ENCODE measurements at places on chromosomes 11 and 22. TPM values are rescaled to one million over a fixed set of nuclear protein-coding genes. Genes with fewer than 3 reads are reported as not detected.

The SCGB2A2 gene
- polyA plus RNA-seq, result not detected

The HBG1 gene
- polyA plus RNA-seq, result not detected

The OR8G1 gene
- polyA plus RNA-seq, result not detected

The TEF gene
- polyA plus RNA-seq, result 1.8 TPM

The NPAS4 gene
- polyA plus RNA-seq, result not detected

The TSSK2 gene
- polyA plus RNA-seq, result not detected

The NAALADL1 gene
- 64.4 TPM for polyA plus RNA-seq

The CHRM1 gene
- polyA plus RNA-seq, result not detected

The SLN gene
- not detected for polyA plus RNA-seq

The MN1 gene
- polyA plus RNA-seq, result not detected

The MDK gene
- not detected for polyA plus RNA-seq

The OR10A2 gene
- polyA plus RNA-seq, result not detected

DNA sequence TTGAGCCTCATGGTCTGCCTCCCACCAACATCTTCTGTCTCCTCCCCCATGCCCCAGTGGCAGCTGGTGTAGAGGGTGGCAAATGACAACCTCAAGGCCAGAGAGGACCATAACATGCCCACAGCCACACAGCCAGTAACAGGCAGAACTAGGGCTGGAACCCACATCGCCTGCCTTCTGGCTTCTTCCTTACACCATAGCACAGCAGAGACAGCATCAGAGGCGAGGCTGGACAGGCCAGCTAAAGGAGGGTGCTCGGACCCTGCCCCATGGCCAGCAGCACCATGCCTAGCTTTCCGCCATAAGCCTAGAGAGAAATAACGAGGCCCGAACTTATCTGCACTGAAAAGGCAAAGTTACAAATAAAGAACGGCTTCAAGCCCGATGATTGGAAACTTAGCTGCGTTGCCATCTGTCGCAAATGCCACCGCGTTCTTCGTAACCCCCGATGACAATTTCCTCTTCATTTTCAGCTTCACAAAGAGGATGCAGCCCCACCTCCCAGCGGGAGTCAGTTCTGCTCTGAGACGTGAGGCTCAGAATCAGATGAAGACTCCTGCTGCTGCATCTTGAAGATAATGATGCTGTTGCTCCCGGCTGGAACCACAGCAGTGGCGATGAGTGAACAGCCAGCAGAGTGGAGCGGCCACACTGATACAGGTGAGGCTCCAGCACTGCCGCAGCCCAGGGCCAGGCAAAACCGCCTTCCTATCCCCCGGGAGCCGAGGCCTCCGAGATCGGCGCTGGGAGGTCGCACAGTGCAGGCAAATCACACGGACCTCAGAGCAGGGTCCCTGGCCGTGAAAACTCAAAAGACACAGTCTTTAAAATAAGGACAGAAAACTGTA, 73.8 kb upstream of the RTL6 start:
- no peak for DNase-seq

DNA sequence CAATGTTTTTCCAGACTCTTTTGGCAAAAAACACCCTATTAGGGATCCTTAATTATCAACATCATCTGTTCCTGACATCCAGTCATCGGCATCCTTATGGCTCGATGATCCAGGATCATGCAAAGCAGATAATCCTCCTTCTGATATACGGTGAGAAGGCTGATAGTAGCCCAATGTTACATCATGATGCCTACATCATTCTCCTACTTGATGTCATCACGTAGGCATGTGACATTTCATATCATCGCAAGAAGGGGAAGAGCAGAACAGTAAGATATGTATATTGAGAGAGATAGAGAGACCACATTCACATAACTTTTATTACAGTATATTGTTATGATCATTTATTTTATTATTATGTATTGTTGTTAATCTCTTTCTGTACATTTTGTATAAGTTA, 168.6 kb downstream of the ADAMTS15 start:
- no peak for DNase-seq

- peak; percentile 82 for DNase-seq
These were observed 27.6 kb downstream of the CD5 start for GRCh38 chr11:61129639-61130523.

DNA sequence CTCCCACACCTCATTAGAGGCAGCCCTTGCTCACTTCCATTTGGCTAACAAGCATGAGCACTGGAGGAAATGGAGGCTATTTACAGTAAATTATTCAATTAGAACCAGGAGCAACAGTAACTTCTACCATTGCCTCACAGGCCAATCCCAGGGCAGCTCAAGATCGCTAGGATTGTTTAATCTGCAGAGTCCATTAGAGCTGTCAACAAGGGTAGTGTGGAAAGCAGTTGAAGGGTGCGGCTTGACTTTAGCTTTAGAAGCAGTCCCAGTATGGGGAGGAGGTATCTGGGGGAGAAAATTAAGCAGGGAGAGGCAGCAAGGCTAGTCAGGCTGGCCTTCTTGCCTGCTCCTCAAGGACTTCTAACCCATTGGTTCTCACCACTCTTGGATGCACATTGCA, 38.3 kb upstream of the CYP2R1 start:
- no peak for DNase-seq

DNA sequence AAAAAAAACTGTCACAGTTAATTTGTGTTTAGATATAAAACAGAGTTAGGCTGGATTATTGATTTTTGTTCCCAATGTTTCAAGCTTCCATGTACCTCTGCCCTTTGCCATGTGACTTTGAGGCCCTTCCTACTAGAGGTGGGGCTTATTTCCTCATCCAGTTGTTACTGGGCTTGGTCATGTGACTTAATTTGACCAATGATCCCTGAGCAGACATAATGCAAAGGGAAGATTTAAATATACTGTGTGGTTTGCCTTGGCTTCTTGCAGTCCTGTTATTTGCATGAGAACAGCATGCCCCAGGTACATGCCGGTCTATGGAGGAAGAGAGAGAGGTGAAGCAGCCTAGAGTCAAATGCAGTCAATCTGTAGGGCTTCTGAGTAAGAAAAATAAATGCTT, 347.0 kb downstream of the MIAT start:
- DNase-seq, result no peak

DNA sequence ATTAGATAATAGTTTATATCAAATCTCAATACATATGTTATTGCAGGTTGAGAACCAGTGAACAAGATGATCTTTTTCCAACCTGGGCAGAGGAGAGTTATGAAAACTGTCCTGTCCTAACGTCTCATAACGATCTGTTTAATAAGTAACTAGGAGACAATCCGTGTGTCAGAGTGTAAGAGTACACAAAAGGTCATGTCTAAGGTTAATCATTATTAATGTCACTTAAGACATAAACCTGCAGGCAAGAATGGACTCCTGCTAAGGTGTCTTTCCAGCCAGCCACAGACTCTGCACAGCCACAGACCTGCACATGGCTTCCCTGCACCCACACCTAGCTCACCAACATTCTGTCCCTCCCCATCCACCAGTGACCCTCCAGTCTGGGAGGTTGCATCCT, 10.1 kb downstream of the SLC5A4 start:
- no peak for DNase-seq

DNA sequence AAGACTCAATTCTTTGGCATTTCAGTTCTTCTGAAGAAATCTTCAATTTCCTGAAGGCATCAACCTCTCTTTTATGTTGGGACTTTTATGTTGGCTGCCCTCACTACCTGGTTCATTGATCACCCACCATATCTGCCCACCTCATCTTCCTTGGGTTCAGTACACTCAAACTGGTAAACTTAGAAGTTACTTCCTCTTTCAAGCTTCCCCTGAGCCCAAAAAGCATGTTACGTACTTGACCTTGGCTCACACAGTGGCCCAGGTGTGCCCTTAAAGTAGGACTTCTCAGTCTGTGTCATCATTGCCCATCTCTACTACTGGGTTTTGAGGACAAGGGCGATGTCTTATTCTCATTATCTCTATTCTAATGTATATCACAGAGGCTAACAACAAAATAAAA, 86.1 kb downstream of the GRIA4 start:
- DNase-seq, result no peak

GRCh38 chr11:134460062-134460561, 48.1 kb upstream of the B3GAT1 start:
- DNase-seq, result no peak

DNA sequence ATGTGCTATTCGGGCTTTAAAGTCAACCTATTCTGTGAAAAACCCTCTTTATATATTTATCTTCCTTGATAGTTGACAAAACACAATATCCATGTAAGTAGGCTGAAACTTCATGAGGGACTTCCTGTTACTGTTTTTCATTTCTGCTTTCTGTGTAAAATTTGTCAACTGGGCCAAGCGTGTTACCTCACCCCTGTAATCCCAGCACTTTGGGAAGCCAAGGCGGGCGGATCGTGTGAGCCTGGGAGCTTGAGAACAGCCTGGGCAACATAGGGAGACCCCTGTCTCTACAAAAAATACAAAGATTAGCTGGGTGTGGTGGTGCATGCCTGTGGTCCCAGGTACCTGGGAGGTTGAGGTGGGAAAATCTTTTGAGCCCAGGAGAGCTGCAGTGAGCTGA, 66.5 kb upstream of the SLC25A18 start:
- DNase-seq, result no peak

DNA sequence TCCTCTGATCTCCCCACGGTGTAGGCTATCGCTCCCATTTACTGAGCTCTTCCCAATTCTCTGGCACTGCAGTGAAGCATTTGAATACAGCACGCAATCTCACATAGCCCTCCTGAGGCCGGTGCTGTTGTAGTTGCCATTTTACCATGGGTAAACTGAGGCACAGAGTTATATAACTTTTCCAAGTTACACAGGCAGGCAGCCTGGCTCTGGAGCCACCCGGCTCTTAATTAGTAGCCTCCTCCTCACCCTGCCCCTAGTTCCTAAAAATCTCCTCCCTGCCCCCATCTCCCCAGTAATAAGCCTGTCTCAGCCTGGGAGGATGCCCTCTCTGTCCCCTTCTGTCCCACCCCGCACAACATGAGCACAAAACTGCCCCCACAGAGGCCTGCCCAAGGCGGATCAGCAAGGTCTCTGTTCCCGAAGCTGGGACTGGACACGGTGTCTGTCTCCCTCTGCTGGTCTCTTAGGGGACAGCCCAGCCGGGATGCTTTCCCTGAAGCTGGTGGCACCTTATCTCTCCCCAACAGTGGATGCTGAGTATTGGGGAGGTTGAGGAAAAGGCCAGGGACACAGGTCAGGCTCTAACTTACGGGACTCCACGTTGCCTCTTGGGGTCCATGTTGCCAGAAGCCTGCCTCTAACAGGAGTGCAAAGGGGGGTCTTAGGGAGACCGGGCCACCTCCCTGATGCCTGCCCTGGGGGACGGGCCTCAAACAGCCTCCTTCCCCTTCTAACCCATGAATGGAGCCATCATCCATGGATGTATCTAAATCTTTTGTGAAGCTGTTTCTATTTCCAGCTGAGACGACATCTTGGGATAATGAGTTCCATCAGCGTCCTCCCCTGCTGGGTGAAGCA, 9.1 kb upstream of the CLCF1 start:
- DNase-seq, result peak; percentile 80

DNA sequence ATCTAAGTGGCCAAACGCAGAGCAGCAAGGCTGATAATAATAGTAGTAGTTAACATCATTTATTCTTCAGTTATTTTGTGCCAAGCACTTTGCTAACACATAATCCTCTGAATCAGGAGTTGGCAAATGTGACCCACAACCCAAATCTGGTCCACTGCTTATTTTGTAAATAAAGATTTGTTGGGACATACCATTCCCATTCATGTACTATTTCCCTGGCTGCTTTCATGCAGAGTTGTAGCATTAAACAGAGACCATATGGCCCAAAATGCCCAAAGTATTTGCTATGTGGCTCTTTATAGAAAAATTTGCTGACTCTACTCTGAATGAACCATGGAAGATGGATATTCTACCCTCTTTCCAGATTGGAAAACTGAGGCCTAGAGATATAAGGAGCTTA, 50.3 kb downstream of the COMMD9 start:
- no peak for DNase-seq

- peak; percentile 17 for DNase-seq
These were observed 6.3 kb upstream of the IGLL5 start for GRCh38 chr22:22881116-22882000.

GRCh38 chr11:17331669-17332068, 19.9 kb upstream of the NCR3LG1 start:
- no peak for DNase-seq

DNA sequence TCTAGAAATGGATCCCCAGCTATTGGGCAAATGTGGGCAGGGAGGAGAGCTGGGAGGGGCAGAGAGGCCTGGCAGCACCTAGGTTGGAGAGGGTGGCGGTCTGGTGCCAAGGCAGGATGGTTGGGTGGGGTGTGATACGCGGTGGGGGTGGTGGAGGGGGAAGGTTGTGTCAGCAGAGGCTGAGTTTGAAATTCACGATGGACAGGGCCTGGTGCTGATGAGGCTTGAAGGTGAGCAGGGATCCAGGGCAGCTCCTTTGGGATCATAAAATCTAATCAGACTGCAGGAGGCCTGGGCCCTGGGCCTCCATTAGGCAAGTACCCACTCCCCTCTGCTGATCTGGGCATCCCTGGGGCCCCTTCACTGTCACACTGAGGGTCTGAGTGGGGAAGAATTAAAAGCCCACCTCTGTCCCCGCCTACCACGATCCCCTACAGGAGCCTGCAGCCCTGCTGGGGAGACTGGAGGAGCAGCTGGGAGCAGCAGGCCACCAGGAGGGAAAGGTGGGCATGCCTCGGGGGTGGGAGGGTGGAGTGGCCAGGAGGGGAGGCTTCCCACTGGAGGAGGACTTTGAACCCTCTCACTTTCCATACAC, 24.0 kb downstream of the IGLL1 start:
- DNase-seq, result no peak

GRCh38 chr11:124749912-124750311, 2.1 kb downstream of the VSIG2 start:
- DNase-seq, result no peak

DNA sequence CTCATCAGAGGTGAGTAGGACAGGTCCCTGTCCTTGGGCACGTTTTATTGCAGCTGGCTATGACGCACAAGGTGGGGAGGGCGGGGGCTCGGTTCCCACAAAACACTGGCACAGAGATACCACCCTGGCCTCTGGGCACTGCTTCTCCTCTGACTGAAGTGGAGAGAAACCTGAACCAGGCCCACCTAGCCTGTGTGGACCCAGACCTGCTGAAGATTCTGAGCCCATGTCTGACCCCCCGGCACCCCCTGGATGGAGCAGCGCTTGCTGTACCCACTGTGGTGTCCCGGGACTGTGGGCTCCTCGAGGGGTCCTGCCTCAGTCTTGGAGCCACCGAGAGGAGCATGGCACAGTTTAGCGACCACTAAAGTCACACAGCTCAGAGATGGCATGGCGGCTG, 72.6 kb downstream of the PARVB start:
- no peak for DNase-seq

DNA sequence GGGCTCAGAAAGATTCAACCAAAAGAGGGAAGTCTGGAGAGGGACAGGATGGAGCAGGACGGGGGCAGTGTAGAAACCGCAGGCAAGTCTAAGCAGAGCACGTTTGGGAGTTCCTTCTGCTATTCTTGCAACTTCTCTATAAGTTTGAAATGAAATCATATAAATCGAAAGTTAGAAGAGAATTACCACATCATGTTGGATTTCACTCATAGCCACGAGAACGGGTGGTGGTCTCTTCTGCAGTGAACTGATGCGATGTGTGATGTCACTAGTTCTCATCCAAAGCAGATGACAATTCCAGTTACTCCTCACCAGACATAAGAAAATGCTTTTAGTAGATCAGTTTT, 36.0 kb downstream of the KCNQ1 start:
- no peak for DNase-seq

Data from immature natural killer cell (primary cell).